ENCODE measurements at places on chromosomes 3 and 15. TPM values are rescaled to one million over a fixed set of nuclear protein-coding genes. Genes with fewer than 3 reads are reported as not detected.

DNA sequence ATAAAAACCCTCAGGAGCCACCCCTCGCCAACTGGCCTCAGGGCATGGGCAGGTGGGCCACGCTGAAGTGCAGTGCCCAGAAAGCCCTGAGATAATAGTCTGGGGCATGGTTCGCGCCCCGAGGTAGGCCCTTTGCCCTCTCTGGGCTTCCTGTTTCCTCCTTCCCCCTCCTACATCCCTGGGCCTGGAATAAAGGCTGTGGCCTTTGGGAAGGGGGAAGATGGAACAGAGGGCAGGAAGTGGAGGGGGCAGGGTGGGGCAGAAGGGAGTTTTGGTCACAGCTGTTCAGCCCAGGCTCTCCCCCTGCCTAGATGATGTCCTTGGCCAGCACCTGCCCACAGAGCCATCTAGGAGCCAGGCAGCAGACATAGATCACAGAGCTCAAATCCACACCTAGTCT, 11.3 kb downstream of the CSRNP1 start:
- no peak for DNase-seq

DNA sequence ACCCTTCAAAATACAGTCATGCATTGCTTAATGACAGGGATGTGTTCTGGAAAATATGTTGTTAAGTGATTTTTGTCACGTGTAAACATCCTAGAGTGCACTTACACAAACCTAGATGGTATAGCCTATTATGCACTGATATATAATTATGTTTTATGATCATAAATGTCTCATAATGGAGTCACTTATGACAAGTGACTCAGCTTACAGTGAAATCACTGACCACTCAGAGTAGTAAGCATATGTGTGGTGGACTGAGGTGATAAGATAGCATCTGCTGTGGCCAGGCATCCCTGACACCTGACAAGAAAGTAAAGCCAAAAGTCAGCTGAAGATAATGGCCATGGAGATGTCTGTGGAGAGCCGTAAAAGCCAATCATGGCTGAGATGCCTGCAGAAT, 5.4 kb downstream of the ACAD11 start:
- no peak for DNase-seq

DCLK3 gene
- total RNA-seq = 3.3 TPM

CFAP100 gene
- 2.4 TPM for total RNA-seq

- DNase-seq = peak; percentile 49
These were observed 17.3 kb upstream of the HRH1 start for GRCh38 chr3:11136830-11137626.

MYO1E gene
- 34.7 TPM for total RNA-seq

DNA sequence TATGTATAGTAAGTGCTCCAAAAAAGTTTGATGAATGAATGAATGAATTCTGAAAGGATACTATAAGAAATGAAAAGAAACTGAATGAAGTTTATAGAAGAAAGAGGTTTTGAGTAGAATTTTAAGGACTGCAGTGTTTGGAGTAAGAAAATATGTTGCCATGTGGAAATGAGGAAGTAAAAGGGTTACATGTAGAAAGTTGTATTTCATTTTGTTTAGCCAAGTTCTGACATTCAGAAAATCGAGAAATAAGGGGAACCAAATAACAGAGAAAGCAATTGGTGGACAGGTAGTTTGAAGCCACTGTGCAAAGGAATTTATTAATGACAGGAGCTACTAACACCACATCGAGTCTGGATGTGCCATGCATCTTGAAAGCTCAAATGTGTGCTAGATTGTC, 200.7 kb downstream of the SATB1 start:
- no peak for DNase-seq

GPX1 gene
- 147 TPM for total RNA-seq

DNA sequence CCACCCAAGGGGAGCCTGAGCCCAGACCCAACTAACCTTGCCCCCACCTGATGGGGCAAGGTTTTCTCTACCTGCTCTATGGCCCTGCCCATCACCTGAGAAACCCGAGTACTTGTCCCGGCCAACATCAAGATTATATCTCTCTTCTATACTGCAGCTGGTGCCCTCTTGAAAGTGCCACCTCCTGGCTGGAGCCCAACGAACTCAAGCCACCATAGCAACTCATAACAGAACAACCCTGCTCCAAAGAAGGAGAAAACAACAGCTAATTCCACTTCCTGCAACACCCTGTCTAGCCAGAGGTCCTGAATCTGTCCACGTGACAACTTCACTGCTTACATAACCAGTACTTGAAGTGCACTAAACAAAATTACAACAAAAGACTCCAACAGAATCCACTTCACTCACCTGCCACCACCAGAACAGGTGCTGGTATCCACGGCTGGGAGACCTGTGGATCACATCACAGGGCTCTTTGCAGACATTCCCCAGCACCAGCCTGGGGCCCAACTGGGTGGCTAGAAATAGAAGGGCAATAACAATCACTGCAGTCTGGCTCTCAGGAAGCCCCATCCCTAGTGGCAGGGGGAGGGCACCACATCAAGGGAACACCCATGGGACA, 49.2 kb downstream of the PIERCE2 start:
- DNase-seq = no peak

GRCh38 chr3:52130966-52131622, 23.1 kb downstream of the POC1A start:
- DNase-seq = no peak

- DNase-seq = no peak
These were observed 372.7 kb downstream of the ROBO2 start for GRCh38 chr3:77412584-77412983.

GRCh38 chr3:14397531-14397930, 4.9 kb upstream of the SLC6A6 start:
- no peak for DNase-seq

DNA sequence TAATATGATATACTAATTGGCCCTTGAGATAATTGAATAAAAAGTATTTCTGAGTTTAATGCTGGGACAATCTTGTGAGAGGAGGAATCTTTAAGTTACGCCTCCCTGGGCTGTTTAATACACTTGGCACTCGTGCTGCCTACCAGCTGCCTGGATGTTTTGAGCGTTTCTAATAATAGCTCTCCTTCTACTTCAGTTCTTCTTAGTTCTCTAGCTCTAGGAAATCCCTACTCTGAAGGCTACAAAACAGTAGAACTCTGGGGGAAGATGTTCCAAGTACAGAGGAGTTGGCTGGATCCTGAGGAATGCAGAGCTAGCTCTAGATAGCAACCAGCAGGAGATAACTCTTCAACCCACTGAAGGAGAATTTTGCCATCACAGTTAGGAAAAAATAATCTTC, 3.5 kb downstream of the NAALADL2 start:
- DNase-seq = no peak

DNA sequence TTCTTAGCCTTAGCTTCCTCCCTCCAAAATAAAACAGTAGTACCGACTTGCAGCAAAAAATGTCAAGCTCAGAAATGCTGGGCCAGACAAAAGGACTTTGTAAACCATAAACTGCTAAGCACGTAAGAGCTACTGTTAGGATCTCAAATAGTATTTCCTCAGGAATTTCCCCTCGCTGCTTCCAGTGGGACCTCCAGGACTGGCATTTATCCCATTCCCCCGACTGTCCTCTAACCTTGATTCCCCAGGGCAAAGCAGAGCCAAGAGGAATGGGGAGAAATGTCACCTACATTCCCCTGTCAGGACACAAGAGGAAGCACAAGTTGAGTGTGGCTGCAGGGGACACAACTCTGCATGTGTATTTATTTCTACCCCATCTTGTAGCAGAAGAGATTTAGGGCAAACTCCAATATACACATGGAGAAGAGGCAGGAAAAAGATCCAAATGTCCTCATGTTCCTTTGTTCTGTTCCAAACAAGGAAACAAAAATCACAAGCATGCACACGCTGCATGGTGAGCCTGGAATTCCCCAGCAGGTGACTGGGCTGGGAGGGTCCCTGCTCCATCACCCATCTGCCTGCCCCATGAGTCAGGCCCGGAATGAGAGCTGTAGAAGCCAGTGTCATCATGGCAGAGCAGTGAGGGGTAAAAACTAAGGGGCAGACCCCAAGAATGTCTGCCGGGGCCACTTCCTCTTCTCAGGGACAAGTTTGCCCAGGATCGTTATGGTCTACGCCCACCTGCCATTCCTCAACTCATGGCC, 4.2 kb downstream of the STOML1 start:
- DNase-seq = no peak

GRCh38 chr3:51581524-51581923, 43.0 kb downstream of the RAD54L2 start:
- no peak for DNase-seq

LARP6 gene
- total RNA-seq = 90.9 TPM

- DNase-seq = no peak
These were observed 41.9 kb upstream of the XRN1 start for GRCh38 chr3:142489572-142490323.

GRCh38 chr15:82648257-82649103, 1.3 kb upstream of the CPEB1 start:
- DNase-seq = no peak

DNA sequence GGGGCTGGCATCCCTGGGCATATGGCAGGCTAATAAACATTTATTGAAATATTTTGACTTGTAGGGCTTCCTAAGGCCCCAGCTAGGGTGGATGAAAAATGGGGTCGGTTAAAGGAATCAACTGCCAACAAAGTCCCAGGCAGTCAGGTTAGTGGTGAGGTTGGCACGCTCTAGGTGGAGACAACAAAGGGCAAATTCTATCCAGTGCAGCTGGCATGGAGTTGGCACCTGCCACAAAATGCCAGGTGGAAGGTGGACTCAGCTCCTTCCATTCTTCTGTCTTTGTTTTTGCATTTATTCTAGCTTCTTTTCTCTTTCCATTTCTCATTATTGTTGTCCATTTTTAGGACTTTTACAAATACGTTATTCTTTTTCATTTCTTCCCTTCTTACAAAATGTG, 31.0 kb downstream of the LCMT2 start:
- DNase-seq = no peak

DNA sequence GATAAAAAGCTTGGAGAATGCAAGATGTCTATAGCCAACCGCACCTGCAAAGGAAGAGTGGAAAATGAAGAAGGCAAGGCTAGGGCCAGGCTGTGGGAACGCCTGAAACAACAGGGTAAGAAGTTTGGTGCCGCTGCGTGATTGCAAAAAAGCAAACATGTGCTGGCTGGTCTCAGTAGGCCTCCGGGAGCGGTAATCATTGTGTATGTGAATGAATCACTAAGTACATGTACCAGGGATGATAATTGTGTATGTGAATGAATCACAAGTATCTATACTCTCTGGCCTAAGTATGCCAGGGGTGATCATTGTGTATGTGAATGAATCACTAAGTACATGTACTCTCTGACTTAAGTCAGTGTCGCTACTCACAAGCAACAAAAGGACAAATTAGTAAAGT, 40.3 kb upstream of the PARL start:
- DNase-seq = no peak

- DNase-seq = peak; percentile 29
These were observed at the start of gene SPTSSB for GRCh38 chr3:161371441-161372320. Gene SPTSSB (minus strand): TSS chr3:161371517. CDS start chr3:161346323, 25,194 bp downstream.

IL5RA gene
- total RNA-seq = not detected

- DNase-seq = no peak
These were observed 390.2 kb upstream of the SGO1 start for GRCh38 chr3:20576228-20576627.

- DNase-seq = peak; percentile 90
These were observed 42.1 kb downstream of the CORO2B start for GRCh38 chr15:68620721-68621527.

DNAJC17 gene
- total RNA-seq = 37.4 TPM

DPPA2 gene
- not detected for total RNA-seq

TRIM59 gene
- 53.8 TPM for total RNA-seq

NISCH gene
- 248 TPM for total RNA-seq

DNA sequence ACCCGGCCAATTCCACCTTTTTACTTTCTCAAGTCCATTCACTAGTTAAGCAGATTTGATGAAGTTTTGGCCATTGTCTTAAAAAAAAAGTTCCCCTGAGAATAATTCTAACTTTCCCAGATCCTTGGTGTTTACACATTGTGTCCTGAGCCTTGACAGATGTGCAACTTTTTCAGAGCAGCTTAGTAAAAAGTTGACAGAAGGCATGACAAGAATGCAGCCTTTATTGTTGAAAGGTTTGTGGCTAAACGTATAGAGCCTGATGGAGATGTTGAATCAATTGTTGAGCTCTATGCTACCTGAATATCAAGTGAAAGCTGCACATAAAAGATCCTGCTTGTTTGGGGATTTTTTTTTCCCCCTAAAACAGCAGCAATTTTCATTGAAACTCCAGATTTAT, 75.3 kb upstream of the CMTM7 start:
- DNase-seq = no peak

KCNMB3 gene
- total RNA-seq = 4.3 TPM

TRIM69 gene
- 60.3 TPM for total RNA-seq

FEZF2 gene
- total RNA-seq = 15.9 TPM

DNA sequence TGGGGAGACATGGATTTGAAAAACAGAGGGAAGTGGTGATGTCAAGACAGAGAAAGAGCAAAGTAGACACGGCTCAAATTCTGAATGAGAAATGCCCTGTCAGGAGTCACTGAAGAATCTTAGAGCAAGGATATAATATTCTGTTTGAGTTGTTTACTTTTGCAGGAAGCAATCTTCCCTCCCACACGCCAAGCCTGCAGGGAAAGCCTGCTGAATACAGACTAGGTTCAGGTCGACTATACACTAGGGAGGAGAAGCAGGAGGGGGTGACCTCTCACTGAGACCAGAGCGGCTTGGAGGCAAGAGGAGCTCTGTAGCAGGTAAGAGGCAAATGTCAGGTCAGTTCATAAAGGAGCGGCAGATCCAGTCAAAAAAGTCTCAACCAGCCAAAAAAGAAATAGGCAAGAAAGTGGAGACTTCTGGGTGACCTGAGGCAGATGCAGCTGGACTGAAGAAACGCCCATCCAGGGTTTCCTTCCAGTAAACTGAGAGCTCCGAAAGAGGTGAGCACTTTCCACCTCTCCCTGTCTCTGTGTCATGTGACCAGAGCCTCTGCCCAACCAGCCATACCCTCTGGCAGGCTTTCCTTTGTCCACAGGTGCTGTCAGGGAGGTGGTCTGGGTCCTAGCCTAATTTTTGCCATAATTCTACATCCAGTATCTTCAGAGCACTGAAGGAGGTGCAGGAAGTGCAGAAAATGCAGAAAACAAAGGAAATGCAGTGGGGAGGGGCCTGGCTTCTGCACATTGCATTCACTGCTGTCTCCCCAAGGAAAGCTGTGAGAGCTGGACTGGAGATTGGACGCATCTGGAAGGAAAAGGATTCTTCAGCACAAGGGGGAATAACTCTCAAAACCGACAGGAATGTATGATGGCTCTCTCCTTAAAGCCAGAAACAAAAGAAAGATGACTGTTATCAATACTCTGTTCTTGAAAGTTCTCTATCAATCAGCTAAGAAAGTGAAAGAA, 37.8 kb upstream of the CTXND1 start:
- DNase-seq = no peak

DNA sequence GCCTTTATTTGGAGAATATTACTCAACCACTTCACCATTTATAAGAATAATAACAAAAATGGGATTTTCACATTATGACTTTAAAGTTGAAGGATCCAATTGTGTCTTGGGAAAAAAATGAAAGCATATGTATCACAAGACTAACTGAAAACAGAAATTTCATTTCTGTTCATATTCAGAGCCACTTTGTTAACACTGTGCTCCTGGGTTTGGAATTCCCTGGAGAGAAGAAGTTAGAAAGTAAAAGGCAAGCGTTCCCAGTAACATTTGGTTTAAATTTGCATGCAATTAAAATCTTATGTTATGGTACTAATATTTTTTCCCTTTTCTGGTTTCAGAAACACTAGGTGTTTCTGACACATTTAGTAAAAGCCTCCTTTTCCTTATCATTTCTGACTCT, 230.8 kb downstream of the RBMS3 start:
- DNase-seq = no peak

GRCh38 chr3:171459137-171459941, 866 bp downstream of the TNIK start:
- DNase-seq = peak; percentile 47

All from dorsolateral prefrontal cortex (tissue), 122 donors.